ENCODE measurements at places on chromosomes 2 and 18. TPM values are rescaled to one million over a fixed set of nuclear protein-coding genes. Genes with fewer than 3 reads are reported as not detected.

GRCh38 chr2:102141011-102141943 lies 1.3 kb upstream of the IL1R1 start:
- no peak for DNase-seq

GRCh38 chr2:13014783-13015182 lies 298.0 kb downstream of the TRIB2 start:
- no peak for DNase-seq

- no peak for DNase-seq
Observed at GRCh38 chr2:192010073-192010472, 163.2 kb upstream of the CAVIN2 start.

GRCh38 chr18:11163665-11164064 lies 14.3 kb upstream of the PIEZO2 start:
- no peak for DNase-seq

- no peak for DNase-seq
Observed at GRCh38 chr2:150085478-150085877, 402.0 kb downstream of the RND3 start.

DNA sequence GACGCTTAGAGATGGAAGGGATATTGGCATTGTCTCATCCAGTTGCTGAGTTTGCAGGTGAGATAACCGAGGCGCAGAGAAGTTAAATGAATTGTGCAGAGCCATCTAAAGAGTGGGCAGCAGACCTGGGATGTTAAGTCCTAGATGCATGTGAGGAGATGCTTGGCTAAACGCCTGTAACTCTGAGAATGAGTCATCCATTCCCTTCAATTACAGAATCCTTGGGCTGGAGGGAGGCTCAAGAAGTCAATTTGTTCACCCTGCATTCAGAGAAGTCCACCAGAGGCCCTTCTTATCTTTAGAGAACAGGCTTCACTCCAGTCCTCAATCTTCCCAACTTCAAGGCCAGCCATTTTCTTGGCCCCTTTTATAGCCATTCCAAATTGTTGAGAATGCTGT lies 1.6 kb downstream of the EHD3 start:
- no peak for DNase-seq

- DNase-seq, result no peak
Observed at GRCh38 chr18:70982292-70982691, 693.4 kb downstream of the SOCS6 start.

DNA sequence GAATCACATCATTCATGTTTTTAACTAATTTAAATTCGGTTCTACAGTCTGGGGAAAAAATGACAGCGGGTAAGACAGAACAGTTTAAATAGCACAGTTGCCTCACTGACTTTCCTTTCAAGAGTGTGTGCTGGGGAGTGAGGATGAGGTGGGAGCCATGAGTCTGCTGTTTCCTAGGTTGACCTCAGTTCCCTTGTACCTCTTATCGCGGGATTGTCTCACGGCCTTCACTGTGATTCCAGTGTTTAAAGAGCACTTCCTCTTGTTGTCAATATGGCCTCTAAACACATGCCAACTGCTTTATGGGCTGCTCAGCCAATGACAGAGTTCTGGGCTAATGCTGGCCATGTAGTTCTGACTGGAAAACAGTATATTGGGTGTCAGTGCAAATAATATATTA lies 41.6 kb upstream of the ALMS1 start:
- DNase-seq, result no peak

NRBP1 gene
- total RNA-seq, result 58.4 TPM

ABHD3 gene
- 5.4 TPM for total RNA-seq

UGT1A8 gene
- total RNA-seq, result not detected
